ENCODE measurements at places on chromosomes 7 and 10.

GRCh38 chr10:111117528-111118277, 40.9 kb downstream of the ADRA2A start:
- no peak for DNase-seq

GRCh38 chr10:49532461-49532860, 6.5 kb downstream of the ERCC6 start:
- DNase-seq: no peak

GRCh38 chr7:93574269-93574645, 267 bp downstream of the CALCR start:
- DNase-seq: no peak

DNA sequence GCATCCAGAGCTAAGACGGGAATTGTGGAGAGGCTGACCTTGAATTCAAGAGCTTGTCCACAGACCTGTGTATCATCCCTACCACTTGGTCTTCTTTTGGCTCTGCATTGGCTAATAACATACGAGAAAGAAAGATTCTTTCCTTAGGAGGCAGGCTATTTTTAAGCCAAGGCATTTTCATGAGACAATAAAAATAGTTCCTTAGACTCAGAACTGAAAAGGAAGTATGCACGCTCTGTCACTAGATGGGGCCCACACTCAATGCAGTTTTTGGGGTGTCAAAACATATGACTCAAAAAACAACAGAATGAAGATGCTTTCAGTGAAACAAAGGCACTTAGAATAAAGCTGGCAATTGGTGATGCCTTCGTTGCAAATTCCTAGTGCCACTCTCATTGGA, 265.9 kb upstream of the DGKB start:
- DNase-seq: no peak

DNA sequence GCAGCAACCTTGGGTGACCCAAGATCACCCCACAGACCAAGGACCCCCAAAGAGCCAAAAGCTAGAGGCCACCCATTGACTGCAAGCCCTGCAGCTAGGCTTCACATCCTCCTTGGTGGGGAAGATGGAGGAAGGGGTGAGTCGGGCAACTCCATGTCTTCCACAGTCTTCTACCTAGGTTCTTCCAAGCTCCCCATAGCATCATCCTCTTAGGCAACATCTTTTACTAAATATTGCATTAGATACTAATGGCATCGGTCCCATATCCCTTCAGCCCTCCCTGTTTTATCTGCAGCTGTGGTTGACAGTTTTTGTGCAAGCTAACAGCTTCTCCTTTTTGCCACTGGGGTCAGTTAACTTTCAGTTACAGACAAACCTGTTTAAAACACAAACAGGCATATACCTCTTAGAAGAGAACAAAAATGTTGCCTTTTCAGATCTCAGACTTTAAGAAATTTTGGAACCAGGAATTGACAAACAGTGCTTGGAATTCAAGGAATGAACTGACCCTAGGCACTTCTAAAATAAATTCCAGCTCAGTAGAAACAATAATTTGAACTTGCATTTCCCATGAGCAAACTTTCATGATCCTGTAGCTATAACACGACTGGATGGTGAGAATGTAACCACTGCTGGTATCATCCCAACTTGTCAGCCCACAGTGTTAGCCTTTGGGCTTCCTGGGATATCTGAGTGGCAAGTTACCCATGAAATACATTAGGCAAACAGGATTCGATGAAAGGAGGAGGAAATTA, 33.9 kb upstream of the MSMB start:
- DNase-seq: no peak

DNA sequence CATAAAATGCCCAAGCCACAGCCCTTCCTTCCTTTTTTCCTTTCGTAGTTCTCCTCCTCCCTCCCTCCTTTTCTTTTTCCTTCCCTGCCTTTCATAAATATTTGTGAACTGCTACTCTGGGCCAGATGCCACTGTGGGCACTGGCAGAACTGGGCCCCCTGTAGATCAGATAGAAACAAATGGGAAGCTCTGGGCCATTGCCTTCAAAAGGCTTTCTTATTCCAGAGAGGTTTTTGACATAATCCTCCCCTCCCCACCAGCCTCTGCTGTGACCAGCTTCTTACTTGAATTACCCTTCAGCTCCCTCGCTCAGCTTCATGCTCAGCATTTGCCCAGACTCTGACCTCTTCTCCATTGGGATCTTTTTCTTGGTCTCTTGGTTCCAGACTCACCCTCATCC, 886.8 kb downstream of the LRMDA start:
- no peak for DNase-seq
